Vagina (tissue), 2 donors: ENCODE measurements at places on chromosomes 2 and 18.
A peak's percentile ranks its signal among the peaks of the same experiment; 100 is the strongest.

DNA sequence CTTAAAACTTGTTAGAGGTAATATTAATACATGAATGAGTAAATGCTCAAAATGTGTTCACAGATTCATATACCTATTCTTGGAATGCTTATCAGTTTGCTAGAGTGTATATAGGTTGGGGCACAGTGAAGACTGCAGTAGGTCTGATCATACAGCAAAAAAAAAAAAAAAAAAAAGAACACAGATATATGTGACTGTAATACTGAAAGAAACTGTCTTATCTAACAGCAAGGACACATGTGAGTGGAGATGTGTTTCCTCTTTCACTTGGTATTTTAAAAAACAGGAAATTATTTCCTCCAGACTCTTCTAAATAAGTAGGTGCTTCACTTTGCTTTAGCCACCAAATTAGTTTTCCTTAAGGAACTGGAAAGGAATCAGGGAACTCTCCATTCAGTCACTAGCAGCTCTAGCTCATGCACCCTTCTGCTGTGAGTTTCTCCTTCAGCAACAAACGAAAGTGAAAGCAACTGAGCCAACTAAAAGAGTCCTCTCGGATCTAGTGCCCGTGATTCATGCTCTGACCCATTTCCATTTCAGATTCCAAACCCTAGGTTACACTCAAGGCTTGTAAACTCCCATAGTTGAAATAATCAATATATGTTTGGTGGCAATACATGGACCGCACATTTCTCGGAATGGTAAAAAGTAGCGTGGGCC is 98.5 kb downstream of the DSEL start:
- H3K36me3 ChIP-seq: no peaks in the 10 kb centered on the region
- H3K27ac ChIP-seq: peak overlapping the region; percentile 44
- H3K27me3 ChIP-seq: no peaks in the 10 kb centered on the region
- no peak for DNase-seq

DNA sequence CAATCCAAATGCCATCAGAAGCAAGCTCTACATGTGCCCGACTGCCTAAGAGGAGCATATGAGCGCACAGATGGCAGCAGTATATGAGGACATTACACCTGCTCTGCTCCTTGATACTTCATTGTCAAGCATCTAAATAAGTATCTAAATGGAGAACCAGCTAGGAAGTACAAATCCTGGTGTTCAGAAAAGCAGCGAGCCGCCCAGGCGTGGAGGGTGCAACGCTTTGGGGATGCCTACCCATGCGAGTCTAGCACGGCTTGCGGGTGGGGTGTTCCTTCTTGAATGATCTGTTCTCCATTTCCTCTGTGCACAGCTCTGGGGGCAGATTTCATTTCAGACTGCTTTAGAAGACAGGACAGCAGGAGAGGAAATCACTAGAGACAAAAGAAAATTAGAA is 63.0 kb upstream of the BCL2L11 start:
- H3K27ac ChIP-seq: no peak overlapping the region
- DNase-seq: no peak
- no peaks in the 10 kb centered on the region for H3K36me3 ChIP-seq
- no peak overlapping the region for H3K4me3 ChIP-seq

DNA sequence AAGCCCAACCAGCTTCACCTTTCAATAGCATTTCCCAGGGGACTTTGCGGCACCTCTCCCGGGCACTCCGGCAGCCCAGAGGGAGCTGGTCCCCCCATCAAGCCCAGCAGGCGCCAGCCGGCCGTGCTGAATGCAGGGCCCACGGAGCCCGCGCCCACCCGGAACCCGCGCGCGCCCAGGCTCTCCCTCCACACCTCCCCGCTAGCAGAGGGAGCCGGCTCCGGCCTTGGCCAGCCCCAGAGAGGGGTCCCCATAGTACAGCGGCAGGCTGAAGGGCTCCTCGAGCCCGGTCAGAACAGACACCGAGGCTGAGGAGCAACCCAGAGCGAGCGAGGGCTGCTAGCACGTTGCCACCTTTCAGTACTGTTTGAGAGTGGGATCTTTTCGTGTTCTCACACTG is 300.8 kb downstream of the DSEL start:
- no peaks in the 10 kb centered on the region for H3K4me1 ChIP-seq
- H3K4me3 ChIP-seq: no peak overlapping the region
- no peak for DNase-seq

DNA sequence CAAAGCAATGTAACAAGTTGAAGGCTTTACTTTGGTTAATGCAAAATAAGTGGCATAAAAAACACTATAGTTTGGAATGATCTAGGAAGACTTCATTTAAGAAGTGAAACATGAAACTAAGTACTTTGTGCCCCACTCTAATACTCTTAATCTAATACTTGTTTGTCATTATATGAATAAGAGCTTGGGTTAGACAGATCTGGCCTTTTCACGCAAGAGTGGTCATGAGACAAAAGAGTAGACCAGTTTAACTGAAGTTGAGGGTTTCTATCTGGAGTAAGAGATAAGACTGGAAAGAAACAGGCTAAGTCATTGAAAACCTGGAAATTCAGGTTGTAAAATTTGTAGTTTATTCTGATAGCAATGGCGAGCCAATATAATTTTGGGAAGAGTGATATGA is 2.8 kb downstream of the SLC30A6 start:
- no peak for DNase-seq
- peaks cover 27% of the 10 kb centered on the region for H3K4me1 ChIP-seq
- no peak overlapping the region for H3K27ac ChIP-seq
- no peaks in the 10 kb centered on the region for H3K27me3 ChIP-seq

DNA sequence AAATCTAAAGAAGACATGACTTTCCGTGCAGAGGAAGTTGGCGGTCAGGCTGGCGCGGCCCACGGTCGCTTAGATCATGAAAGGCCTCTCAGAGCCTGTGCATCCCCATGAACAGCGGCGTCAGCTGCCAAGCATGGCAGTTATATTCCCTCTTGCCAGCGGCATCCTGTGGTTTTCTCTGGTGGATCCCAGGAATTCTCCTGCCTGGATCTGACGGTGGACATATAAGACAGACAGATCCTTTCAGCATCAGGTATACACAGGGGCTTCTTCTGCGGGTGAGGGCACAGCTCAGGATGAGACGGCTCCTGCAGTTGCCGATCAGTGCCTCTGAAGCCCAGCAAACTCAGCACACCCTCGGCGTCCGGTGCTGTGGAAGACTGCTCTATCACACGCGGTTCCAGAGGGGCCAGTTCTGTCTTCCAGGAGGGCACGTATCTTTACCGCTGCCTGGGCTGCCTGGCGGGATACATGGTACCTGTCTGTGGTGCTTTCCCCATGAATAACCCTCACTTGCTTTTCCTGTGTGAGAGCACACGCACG is 157.8 kb downstream of the LDLRAD4 start:
- peak overlapping the region; percentile 66 for H3K27ac ChIP-seq
- no peaks in the 10 kb centered on the region for H3K36me3 ChIP-seq
- no peak overlapping the region for H3K4me3 ChIP-seq
- peaks cover 36% of the 10 kb centered on the region for H3K4me1 ChIP-seq

GRCh38 chr2:73006969-73007710 is 64.4 kb downstream of the SFXN5 start:
- peaks cover 8% of the 10 kb centered on the region for H3K36me3 ChIP-seq
- H3K27me3 ChIP-seq: no peaks in the 10 kb centered on the region
- peak; percentile 81 for DNase-seq
- no peak overlapping the region for H3K27ac ChIP-seq
- no peak overlapping the region for H3K4me3 ChIP-seq

GRCh38 chr2:239275847-239276831 is 124.7 kb downstream of the HDAC4 start:
- H3K27me3 ChIP-seq: no peaks in the 10 kb centered on the region
- peak overlapping the region; percentile 77 for H3K27ac ChIP-seq
- DNase-seq: no peak
- H3K4me1 ChIP-seq: peaks cover 71% of the 10 kb centered on the region
